ENCODE measurements at places on chromosomes 12 and 14. TPM values are rescaled to one million over a fixed set of nuclear protein-coding genes. Genes with fewer than 3 reads are reported as not detected.

- no peak for DNase-seq
Observed at GRCh38 chr14:81245771-81246170, 25.0 kb upstream of the GTF2A1 start.

DNA sequence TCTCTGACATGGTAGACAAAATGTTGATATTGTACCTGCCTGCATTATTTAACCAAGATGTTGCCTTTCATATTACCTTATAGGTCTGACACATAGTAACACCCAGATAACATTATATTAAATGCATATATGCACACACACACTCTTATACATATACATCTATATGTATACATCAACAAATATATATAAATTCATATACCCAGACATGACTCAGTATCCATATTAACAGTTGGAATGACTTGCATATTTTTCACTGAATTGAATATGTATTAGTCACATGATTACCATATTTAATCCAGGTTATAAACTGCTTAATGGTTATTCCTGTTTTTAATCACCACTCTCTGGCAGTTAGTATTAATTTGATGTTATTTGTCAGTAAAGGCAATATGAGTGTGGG lies 85.2 kb downstream of the PAX9 start:
- DNase-seq = no peak

- DNase-seq = no peak
Observed at GRCh38 chr14:98010784-98011183, 1213.6 kb downstream of the VRK1 start.

DNA sequence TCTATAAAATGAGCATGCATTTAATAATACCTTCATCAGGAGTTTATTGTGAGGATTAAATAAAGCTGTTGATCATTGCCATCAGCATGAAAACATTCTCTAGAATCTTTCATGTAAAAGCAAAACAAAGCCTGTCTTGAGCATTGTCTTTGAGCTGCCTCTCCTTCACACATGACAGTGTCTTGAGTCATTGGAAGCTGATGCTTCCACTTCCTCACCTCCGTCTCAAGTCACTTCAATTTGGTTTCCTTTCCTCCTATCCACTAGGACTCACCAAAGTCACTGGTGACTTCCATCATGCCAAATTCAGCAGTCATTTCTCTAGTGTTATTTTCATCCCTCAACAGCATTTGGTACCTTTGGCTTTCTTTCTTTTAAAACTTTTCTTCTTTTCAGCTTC lies 31.6 kb upstream of the MYBPC1 start:
- no peak for DNase-seq

CLEC6A gene
- not detected for total RNA-seq

GRCh38 chr12:6074427-6074826 lies 50.0 kb downstream of the VWF start:
- DNase-seq = peak; percentile 64
